ENCODE measurements at places on chromosomes 2 and 18.

DNA sequence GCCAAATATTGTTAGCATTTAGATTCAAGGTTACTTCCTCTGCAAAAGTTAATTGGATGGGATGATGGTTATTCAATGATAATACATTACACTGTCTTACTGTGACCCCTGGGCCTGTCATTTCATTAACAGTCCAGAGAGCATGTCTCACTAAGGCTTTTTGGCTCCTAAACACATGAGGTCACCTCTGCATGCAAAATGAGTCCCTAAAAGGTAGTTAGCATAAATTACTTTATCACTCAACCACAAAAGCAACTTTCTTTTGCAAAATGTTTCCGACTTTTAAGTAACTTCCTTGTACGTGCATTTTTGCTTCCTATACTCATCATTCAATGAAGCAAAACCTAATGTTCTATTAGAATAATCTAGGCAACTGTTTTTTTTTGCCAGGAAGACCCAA, 16.8 kb upstream of the AGFG1 start:
- DNase-seq, result no peak

DNA sequence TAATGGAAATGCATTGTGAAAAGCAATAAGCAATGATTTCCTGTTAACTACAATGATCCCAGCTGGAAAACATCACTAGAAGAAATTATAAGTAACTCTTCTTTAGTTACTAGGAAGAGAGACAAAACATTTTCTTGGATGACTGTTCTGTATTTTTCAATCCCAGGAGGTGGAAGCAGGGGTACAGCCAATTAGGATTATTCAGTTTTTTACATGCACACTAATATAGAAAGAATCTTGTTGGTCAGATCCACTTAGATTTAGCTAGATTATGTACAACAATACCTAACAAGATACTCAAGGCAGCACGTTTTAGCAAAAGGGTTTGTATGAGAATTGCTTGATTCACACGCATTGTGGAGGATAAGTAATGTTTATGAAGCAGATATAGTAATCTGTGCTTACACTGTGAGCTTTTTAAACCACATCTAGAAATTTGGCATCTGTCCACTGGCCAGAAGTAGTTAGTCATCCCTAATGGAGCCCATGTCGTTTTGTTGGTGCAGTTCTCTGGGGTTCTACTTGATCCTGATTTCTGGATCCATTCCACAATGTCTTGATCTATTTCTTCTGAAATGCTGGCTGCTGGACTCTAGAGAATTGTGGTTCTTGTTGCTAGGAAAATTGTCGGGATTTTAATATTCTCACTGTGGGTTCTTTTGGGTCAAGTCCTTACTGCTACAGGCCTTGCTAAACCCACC, 199.7 kb downstream of the ADCYAP1 start:
- DNase-seq, result no peak

GRCh38 chr18:51614967-51615571, 417.6 kb upstream of the MEX3C start:
- no peak for DNase-seq

DNA sequence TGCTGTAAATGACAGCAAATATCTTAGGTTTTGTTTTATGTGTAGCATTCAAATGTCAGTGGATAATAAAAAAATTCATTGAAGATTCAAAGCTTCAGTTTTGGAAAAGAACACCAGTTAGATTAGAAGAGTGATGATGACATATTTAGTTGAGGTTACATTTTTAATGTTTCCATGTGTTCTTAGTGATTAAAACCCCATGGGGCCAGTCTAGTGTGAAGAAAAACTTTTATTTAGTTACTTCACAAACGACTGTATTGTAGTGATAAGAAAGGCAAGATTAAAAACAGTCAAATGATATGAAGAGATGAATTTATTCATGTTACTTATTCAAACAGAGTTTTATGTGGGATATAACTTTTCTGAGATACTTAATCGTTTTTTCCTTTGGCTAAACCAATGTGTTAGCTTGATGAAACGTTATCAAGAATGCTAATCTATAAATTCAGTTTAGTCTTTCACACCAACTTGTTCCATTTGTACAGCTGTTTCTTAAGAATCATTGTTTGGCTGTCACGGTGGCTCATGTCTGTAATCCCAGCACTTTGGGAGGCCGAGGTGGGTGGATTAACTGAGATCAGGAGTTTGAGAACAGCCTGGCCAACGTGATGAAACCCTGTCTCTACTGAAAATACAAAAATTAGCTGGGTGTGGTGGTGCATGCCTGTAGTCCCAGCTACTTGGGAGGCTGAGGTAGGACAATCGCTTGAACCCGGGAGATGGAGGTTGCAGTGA, 11.6 kb downstream of the BMPR2 start:
- no peak for DNase-seq

GRCh38 chr18:66316701-66317100, 287.2 kb downstream of the CDH19 start:
- DNase-seq, result no peak

DNA sequence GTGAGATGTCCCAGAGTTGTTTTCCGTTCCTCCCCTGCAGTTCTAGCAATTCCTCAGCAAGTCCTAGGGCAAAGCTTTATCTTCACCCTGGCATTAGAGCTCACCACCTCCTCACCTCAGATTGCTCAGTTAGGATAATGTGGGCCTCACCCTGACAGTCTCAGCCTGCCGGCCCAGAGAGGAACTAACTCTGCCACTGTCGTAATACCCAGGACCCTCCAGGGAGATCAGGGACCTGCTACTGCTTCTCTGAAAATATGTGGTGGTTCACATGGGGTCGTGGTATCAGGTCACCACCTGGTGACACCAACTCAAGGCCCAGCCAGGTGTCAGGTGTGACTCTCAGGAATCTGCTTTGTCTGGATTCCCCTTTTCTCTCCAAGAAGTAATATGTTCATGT, 120.7 kb downstream of the FEZ2 start:
- no peak for DNase-seq

Data from cerebellum (tissue), 4 donors.